NCI-H1092 (cell line): ENCODE measurements at places on chromosomes 6 and 20.
A peak's percentile ranks its signal among the peaks of the same experiment; 100 is the strongest.

- no peak for DNase-seq
These were observed 213.7 kb downstream of the SYNE1 start for GRCh38 chr6:152423216-152424103.

- no peak for DNase-seq
These were observed 476.9 kb downstream of the KHDRBS2 start for GRCh38 chr6:61809004-61809595.

GRCh38 chr20:9903048-9903655 lies 64.3 kb upstream of the PAK5 start:
- DNase-seq: no peak

GRCh38 chr20:8663424-8663823 lies 405.5 kb upstream of the PLCB4 start:
- no peak for DNase-seq

- DNase-seq: no peak
These were observed 79.6 kb downstream of the ANKRD60 start for GRCh38 chr20:58148891-58149290.

- DNase-seq: no peak
These were observed 275.6 kb downstream of the BTBD9 start for GRCh38 chr6:38364127-38364526.

GRCh38 chr20:10322073-10323012 lies 103.7 kb downstream of the SNAP25 start:
- no peak for DNase-seq

DNA sequence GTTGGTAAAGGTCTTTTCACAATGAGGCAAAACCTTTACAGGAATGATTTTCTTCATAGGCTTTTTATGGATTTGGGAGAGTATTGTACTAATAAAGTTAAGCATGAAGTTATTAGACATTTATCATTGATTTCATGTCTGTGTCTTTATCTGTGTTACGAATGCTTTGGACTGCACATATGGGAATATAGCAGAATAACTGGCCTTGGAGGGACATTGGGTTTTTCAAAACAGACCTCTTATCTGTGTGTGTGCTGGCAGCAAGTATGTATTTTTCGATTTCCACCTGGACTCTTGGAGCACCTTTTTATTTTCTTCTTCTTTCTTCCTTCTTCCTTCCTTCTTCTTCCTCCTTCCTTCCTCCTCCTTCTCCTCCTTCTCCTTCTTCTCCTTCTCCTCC lies 74.6 kb downstream of the CDKAL1 start:
- DNase-seq: no peak

GRCh38 chr20:53611449-53611894 lies 17.8 kb upstream of the ZNF217 start:
- DNase-seq: no peak

GRCh38 chr6:117989086-117989485 lies 82.0 kb downstream of the SLC35F1 start:
- DNase-seq: no peak

DNA sequence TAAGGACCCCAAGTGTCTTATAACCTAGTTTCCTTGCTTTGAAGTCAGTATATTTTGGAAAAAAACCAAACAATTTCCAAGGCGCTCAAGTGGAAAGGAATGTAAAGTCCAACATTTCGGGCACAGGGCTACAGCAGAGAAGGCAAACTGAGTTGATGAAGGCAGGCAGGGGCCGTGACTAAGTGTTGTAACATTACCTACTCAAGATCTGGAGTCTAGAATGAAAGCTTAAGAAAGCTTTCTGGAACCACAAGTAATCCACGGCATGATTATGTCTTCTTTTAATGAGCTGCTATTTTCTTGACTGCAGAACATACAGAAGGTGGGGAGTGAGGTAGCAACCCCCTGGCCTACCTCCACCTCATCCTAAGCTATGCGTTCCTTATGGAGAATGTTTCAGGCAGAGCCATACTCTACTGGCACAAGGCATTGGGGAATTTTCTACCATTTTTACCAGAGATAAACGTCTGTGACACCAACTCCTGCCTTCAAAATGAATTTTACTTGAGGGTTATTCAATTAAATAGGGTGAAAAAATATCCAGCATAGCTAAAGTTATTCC lies 4.3 kb downstream of the PPP1R10 start:
- DNase-seq: no peak

DNA sequence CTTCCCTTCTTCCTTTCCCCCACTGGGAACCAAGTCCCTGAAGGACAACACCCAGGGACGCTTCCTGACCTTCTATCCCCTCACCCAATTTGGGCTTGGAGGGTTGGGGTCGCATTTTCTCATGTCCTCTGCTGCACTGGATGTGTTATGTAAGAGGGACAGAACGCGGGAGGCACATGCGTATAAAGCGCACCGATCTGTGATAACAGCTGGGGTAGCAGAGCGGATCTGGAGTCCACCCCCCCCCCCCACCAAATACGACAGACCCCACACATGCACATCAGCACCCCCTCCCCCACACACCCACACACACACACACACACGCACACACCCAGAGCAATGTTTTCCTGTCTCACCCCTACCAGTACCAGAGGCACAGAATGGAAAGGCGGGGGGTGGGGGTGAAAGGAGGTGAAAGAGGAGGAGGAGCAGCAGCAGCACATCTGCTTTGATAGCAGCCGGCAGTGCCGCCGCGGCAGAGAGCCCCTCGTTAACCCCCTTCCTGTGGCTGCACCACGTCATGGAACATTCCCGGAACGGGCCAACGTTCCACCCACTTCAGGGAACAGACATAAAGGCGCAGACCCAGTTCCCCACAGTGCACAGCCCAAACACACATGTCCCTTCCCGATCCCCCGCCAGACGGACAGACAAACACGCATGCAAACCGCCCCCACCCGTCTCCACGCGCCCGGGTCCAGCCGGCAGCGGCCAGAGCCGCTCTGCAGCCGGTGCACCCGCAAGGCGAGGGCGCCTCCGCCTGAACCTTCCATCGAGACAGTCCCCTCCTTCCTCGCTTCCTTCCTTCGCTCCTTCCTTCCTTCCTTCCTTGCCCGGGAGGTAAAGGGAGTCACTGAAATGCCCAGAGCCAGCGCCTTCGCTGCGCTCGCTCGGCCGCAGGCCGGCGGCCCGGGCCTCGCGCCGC lies 590 bp downstream of the HIVEP2 start:
- DNase-seq: no peak

- peak; percentile 50 for DNase-seq
These were observed 11.8 kb upstream of the MAP1LC3A start for GRCh38 chr20:34546751-34547181.

GRCh38 chr6:37761554-37762271 lies 57.8 kb upstream of the ZFAND3 start:
- DNase-seq: no peak
